ENCODE measurements at places on chromosomes 6 and 20. TPM values are rescaled to one million over a fixed set of nuclear protein-coding genes. Genes with fewer than 3 reads are reported as not detected.

DNA sequence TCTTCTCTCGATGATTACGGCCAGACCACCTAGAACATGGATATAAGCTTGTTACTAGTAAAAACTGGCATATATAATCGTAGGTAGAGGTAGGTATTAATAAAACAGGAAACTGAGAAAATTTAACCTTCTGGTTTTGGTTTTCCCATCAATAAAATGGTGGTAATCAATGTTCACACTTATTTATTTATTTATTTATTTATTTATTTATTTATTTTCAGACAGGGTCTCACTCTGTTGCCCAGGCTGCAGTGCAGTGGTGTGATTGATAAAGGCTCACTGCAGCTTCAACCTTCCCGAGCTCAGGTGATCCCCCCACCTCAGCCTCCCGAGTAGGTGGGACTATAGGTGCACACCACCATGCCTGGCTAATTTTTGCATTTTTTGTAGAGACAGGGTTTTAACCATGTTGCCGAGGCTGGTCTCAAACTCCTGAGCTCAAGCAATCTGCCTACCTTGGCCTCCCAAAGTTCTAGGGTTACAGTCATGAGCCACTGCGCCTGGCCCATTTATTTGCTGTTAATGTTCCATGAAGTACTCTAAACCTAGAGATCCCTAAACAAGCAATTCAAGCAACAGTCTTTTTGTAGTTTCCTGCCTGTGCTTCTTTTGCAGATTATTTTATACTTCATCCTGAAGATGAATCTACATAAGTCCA, 11.5 kb downstream of the TOMM6 start:
- no peak for DNase-seq

FAM120B gene
- 22.4 TPM for polyA plus RNA-seq

DNA sequence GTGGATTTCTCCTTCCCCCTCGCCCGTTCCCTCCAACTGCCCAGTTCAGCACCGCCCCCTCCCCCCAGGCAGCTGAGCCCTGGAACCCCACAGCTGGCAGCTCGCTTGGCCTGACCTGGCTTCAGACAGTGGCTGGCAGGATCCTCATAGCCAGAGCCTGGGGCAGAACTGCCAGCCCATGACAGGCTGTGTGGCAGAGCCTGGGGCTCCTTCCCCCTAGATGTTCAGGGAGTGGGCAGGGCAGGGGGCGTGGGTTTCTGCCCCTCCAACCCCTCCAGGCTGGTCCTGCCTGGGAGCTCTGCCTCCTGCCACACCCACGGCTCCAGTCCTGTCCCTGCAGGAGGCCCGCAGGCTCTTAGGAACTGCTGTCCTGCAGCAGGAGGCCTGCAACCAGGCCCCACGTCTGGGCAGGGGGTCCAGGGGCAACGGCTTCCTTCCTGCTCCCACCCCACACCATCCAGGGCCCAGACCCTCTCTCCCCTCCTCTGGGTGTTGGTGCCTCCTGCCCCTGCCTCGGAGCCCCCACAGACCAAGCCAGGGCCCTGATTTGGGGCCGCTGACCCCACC, 9.6 kb upstream of the KCNQ2 start:
- no peak for DNase-seq

GRCh38 chr20:41234041-41234440, 83.5 kb downstream of the ZHX3 start:
- no peak for DNase-seq

NRN1 gene
- polyA plus RNA-seq: 22.3 TPM

DNA sequence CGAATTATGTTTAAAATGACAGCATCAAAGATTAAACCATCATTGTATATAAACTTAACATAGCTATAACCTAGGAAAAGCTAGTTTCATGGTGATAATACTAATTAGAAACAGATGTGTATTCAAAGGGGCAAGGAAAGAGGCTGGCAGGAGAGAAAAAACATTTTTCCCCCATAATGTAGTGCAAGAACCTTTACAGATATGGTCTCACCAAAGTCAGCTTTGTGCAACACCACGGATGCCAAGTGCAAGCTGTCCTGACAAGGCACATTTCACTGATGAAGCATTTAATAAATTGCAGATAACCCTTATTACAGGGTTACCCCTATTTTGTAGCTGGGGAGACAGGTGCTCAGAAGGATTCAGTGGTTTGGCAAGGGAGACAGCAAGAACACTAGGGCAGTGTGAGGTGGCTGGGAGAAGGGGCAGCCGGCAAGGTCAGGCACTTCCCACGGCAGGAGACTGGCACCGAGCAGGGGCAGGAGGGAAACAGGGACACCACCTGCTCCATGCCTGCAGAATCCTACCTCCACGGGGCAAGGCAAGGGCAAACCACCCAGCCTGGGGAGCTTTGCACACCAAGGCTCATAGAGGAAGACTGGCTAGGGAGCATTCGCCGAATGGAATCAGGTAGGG, 6.5 kb downstream of the RPS6KA2 start:
- no peak for DNase-seq

MCCD1 gene
- not detected for polyA plus RNA-seq

- no peak for DNase-seq
These were observed 36.2 kb downstream of the GCM1 start for GRCh38 chr6:53112404-53112803.

C6orf15 gene
- not detected for polyA plus RNA-seq

SLA2 gene
- polyA plus RNA-seq: 0.36 TPM

CAGE1 gene
- polyA plus RNA-seq: 0.12 TPM

DNA sequence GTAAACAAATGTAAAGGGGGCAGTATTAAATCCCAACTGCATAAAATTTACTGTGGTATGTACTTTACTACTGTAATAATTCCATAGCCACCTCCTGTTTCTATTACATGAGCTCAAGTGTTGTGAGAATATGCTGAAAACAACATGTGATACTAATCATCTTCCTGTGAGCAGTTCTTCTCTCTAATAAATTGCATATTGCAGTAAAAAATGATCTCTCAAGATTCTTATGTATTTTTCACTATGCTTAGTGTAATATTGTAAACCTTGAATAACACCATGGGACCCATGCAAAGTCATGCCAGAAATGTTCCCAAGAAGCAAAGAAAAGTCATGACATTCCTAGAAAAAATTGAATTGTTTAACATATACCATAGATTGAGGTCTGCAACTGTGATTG, 133.0 kb upstream of the ATXN1 start:
- DNase-seq: peak; percentile 53

GRCh38 chr6:104936766-104937535, 20.0 kb upstream of the LIN28B start:
- DNase-seq: no peak

- DNase-seq: no peak
These were observed 108.3 kb upstream of the PHACTR1 start for GRCh38 chr6:12608016-12608860.

DNA sequence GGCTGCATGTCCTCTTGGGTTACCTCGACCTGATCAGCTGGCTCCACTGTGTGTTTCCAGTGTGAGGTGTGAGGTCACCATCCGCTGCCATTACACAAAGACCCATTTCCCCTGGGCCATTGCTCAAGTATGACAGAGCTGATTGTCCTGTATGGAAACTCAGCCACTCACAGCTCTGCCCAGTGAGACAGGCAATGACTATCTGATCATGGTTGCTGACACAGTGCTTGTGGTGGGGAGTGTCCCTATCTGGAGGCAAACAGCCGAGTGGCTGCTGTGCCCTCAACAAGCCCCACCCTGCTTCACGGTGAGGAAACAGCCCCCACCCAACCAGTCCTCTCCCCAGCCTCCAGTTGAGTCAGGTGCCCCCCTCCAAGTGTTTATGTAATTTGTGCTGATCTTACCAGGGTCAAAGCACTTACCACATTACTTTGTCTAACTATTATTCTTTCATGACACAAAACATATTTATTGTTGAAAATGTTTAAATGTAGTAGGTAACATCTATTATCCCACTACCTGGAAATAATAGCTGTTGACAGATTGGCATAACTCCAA, 11.7 kb upstream of the MAPK13 start:
- DNase-seq: no peak

DNA sequence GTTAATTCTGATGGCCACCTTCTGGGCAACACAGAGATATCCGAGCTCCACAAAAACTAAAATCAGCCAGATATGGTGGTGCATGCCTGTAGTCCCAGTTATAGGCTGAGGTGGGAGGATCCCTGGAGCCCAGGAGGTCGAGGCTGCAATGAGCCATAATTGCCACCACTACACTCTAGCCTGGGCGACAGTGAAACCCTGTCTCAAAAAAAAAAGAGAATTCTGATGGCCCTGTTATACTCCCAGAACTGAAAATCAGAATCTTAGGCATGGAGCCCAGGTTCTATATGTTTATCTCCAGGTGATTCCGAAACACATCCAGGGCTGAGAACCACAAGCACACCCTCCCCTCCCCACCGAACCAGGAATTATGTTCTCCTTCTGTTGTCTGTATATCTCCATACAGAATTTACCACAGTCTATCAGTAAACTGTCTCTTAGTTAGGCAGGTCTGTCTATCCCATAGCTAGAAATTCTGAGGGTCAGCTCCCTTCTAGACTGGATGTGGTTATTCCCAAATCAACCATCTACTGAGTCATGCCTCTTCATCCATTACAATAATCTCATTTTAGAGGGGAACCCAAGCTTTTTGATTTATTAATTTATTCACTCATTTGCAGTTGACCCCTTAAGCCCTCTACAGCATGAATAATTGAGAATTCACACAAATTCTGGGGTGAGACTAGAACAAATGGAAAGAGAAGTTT, 24.8 kb upstream of the CCND3 start:
- DNase-seq: no peak

THEMIS gene
- polyA plus RNA-seq: 0.38 TPM

DNA sequence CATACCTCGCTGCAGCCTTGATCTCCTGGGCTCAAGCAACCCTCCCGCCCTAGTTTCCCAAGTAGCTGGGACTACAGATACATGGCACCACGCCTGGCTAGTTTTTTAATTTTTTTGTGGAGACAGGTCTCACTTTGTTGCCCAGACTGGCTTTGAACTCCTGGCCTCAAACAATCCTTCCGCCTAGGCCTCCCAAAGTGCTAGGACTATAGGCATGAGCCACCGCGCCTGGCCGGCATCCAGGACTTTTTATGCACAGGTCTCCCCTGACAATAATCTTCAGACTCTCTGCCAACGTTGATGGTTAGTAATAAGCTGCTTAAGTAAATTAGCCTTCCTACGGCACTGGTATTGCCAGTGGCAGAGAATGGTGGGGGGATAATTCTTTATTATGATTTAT, 110.5 kb upstream of the MTHFD1L start:
- DNase-seq: no peak

CTCFL gene
- 0.19 TPM for polyA plus RNA-seq

TFB1M gene
- 18.1 TPM for polyA plus RNA-seq

DNA sequence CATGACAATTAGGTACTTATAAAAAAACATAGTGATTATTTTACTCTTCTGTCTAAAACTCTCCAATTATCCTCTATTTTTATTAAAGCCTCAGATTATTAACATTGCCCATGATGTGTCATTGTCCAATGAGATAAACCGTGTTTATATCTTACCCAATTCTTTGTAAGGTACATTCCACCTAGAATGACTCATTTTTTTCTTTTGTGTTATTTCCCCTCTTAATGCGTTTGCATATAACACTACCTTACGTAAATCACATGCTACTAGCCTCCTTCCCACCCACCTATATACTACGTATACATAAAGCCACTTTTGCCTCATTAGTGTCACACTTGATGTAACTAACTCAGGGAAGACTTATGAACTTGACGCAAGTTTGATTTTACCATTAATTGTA, 336.3 kb upstream of the PTCHD4 start:
- DNase-seq: no peak

GRCh38 chr6:7246401-7247178, 66.4 kb downstream of the SSR1 start:
- no peak for DNase-seq
